ENCODE measurements at places on chromosomes 1 and 21.

- no peak for DNase-seq
Measured at GRCh38 chr1:71733121-71733520, 549.2 kb downstream of the NEGR1 start.

DNA sequence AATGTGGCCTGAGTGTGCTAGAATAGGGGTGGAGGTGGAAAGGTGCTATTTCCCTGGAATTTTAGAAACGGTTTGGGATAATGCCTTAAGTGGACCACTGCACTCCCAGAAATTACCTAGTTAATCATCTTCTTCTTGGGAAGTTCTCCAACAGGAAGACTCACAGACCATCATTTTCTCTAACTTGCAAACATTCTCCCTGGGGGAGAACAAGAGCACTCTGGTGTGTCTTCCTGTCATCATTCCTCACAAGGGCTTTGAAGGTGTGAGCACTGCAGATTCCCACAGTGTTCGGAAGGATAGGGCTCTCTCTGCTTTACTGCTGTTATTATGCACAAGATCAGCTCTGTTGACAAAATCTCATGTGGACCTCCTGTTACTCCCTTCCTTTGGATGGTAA lies 54.9 kb upstream of the TSPAN2 start:
- DNase-seq, result no peak

- DNase-seq, result no peak
Measured at GRCh38 chr1:57949168-57949567, 525.3 kb upstream of the DAB1 start.

DNA sequence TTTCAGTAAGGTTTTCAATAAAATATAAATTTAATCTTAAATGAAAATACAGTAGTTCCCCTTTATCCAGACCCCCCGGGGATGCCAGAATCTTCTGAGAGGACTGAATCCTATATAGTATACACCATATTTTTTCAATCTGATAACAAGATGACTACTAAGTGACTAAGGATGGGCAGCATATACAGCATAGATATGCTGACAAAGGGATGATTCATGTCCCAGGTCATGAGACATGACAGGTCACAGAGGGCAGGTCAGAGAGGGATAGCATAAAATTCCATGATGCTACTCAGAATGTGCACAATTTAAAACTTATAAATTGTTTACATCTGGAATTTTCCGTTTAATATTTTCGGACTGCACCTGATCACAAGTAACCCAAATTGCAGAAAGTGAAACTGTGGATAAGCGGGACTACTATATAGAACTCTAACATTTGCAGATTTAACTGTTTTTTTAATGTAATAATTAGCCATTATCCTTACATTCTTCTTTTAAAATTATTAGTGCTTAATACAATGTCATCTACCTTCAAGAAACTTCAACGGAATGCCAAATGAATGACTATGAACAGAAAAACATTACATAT lies 48.8 kb downstream of the LRRC40 start:
- no peak for DNase-seq

GRCh38 chr1:116475850-116476218 lies 95.0 kb downstream of the CD58 start:
- no peak for DNase-seq

Data from activated T-cell treated with anti-CD3 and anti-CD28 coated beads, Interleukin-2, amount 50 U/mL, for 1 hour (primary cell).